ENCODE measurements at places on chromosomes 4 and X. TPM values are rescaled to one million over a fixed set of nuclear protein-coding genes. Genes with fewer than 3 reads are reported as not detected.

- no peak for DNase-seq
Observed at GRCh38 chr4:137394018-137394417, 138.3 kb downstream of the PCDH18 start.

GRCh38 chr4:7358100-7358735, 76.5 kb downstream of the PSAPL1 start:
- DNase-seq, result peak; percentile 78

DNA sequence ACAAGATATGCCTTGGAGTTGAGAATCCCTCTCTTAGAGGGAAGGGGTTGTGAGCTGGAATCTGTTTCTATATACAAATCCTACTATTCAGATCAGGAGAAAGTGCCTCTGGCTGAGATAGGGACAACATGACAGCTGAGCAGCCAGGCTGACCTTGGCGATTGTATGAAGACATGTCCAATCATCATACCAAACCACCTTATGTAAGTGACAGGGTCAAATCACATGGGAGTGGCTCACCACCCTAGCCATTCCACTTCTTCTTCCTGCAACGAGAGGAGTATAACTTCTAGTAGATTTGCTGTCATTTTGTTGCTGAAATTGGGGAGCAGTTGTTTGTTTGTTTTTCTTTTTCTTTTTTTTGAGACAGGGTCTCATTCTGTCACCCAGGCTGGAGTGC, 48.3 kb upstream of the TMEM150C start:
- DNase-seq, result no peak

TEC gene
- 0.33 TPM for total RNA-seq

DNA sequence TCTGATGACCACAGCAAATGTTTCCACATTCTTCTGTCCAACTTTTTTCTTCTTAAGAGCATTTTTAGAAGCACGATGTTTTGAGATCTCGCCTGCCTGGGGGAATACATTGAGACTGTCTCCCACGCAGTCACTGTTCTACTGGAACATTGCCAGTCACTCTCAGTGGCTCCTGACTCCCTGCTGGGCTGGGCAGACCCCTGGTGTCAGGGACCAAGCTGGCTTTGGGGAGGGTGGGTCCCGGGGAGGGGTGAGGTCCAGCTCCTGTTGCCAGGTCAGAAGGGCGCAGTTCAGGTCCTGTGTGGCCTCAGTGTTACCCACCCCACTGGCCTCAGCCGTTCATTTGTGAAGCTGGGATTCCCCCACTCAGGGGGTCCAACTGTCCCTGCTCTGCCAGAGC, 18.9 kb upstream of the ABLIM2 start:
- no peak for DNase-seq

DNA sequence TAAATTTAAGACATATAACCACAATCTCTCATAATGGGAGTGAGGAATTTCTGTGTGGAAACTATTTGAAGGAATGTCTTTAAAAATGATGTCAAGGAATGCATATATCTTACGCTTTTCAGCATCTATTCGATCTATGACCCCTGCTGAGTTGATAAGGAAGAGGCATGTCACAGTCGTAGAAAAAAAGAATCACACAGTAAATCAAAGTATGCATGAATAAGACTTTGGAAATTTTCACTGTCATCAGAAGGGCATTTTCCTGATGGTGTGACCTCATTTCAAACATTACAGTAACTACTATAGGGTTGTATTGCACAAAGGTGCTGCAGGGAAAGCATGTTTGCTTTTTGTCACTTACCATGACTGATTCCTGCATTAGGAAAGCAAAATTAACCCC, 41.5 kb downstream of the REELD1 start:
- no peak for DNase-seq

GRCh38 chrX:131595120-131595519, 51.2 kb downstream of the OR13H1 start:
- no peak for DNase-seq

DNA sequence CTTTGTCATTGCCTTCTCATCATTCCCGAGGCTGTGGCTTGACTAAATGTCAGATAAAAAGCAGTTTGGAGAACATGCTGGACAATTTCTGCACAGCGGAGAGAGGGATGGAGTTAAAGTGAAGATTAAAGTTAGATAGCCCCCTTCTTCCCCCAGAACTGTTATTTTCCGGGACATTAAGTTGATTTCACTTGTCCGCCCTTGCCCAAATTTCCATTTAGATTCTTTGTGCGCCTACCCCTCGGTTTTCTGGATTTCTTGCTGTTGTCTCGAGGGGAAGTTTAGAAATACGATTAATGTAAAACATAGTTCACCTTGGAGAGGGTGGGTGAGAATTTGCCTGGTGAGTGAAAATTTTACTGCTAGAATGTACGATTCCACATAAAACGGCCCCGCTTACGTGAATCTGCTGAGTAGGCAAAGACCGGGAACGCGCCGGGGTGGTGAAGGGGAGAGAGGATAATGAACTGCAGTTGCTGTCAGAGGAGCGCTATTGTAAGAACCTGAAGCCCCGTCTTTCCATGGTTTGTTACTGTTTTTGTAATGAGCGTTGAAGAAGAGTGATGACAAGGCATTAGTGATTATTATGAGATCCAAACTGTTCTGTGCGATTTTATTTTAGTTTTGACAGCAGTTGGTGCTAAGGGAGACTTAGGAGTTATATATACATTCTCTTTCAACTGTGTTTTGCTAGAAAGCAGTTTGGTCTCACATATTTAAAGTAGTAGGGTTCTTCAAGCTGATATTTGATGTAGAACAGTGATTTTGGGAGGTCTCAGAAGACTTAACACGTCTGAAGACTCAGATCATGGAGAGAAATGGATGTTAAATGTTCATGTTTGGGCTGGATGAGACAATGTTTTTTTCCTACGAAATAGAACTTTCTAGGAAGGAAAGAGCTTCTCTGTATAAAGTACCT, 73.0 kb downstream of the AFF1 start:
- peak; percentile 47 for DNase-seq

GRCh38 chrX:11406109-11406765, 113.0 kb downstream of the AMELX start:
- peak; percentile 10 for DNase-seq

GRCh38 chr4:124713185-124713592, 657 bp upstream of the ANKRD50 start:
- DNase-seq, result peak; percentile 54

MSANTD1 gene
- total RNA-seq, result 0.68 TPM

- DNase-seq, result no peak
Observed at GRCh38 chr4:137389911-137390520, 142.3 kb downstream of the PCDH18 start.

RHOXF1 gene
- not detected for total RNA-seq

GRCh38 chrX:43718081-43718480, 62.0 kb downstream of the MAOA start:
- DNase-seq, result no peak

DMRTC1 gene
- total RNA-seq, result not detected

PITX2 gene
- total RNA-seq, result 0.33 TPM

DNA sequence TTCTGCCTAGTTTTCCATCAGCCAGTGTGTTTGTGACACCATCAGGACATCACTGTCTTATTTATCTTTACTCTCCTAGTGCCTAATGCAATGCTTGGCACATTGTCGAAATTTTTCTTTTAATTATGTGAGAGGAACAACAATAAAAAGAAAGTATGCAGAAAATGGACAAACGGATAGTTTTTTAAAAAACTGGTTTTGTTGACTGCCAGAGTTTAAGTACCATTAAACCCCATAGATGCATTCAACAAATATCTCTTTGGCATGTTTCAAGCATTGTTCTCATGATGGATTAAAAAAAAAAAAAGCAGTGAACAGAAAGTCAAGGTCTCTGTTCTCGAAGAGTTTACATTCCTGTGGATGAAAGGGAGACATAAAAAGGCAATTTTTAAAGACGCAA, 398.4 kb downstream of the PPP3CA start:
- no peak for DNase-seq

DNA sequence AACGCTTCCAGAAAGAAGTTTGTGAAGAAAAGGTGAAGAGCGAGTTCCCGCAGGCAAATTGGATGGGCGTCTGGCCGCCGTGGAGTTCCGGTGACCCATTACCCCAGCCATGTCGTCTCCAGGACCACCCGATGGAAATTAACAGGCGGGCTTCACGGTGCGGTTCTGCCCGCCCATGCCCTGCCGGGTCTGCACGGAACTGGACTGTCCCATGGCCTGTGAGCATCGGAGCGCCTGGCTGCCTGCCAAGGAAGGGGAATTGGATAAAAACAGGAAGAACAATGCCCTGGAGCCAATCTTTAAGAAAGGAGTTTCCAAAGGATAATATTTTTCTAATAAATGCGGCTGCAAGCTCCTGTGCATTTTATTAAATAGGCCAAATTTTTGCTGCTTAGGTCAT, 319.8 kb upstream of the SLC7A11 start:
- no peak for DNase-seq

MTCP1 gene
- 28.0 TPM for total RNA-seq

- DNase-seq, result peak; percentile 19
Observed at GRCh38 chr4:41661442-41662076, 87.0 kb downstream of the PHOX2B start.

DNA sequence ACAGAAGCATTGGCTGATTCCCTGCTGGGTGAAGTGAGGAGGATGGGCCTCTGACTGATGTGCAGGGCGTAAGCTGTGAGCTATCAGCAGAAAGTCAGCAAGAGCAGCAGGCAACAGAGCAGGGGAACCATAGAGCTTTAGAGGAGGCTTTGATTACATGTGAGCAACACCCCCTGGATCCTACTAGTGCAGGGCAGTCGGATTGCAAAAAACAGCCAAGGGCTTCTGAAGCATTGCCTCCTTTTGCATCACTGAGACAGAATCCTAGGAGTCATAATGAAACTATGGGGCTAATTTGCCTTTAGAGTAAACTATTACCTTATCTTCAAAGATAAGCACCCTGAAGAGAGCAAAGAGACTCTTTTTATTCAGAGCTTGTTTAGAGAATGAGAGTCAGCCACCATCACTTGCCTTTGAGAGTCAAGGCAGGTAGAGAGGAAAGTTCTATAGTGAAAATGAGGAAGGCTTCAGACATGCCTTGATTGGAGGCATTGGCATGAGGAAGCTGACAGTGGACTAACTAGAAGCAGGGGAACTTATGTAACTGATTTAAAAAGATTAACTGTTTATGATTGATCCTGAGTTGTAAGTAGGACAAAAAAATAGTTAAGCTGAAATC, 420.3 kb downstream of the PDHA2 start:
- no peak for DNase-seq

- no peak for DNase-seq
Observed at GRCh38 chr4:75644095-75644494, 13.8 kb upstream of the CDKL2 start.

- peak; percentile 26 for DNase-seq
Observed at GRCh38 chr4:71992571-71993312, 39.1 kb upstream of the NPFFR2 start.

RBMXL3 gene
- total RNA-seq, result not detected

DNA sequence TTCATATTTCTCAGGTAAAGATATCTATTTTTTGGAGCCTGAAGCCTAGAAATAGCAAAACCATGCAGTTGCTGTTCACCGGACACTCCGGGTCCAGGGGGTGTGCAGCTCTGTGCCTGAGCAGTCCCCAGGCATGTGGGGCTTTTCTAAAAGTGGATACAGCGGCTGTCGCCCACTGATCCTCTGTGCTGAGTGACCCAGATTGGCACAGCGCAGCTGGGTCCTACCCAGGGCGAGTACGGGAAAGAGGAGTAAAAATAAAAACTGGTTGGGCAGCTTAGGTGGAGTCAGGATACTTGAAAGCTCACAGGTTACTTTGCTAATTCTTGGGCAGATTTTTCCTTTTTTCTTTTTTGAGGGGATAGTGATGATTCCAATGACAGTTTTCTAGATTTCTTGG, 118.8 kb downstream of the UCHL1 start:
- no peak for DNase-seq

HPGD gene
- not detected for total RNA-seq

GRCh38 chr4:183755596-183755995, 96.5 kb downstream of the TRAPPC11 start:
- no peak for DNase-seq

DNA sequence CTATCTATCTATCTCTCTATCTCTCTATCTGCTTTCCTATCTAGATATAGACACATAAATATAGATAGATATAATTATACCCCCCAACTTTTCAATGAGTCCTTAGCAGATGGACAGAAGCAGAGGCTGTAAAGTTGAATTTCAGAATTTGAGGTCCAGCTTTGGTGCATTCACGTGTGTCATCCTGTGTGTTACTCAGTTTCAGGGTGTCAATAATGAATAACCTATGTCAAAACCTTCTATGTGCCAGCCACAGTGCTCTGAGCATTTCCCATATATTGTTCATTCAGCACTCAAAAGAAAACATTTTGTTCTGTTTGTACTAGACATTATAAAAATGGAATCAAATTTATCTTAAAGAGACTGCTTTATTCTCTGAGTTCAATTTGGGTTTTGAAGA, 310.0 kb downstream of the ARHGAP24 start:
- no peak for DNase-seq

DNA sequence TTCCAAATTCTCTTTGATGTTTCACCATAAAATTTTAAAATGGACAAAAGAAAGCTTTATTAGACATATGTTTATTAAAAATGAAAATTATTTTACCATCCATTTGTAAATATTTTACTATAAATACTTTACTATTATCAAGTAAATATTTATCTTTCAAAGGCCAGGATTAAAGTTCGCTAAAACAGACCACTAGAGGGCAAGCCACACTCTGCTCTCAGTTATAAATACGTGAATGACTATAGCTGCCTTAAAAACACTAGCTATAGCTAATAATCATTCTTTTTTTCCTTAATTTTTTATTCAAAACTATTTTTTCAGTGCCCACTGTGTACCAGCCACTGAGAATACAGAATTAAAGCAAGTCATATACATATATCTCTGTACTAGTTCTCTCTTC, 38.6 kb downstream of the UNC5C start:
- DNase-seq, result peak; percentile 22

GRCh38 chr4:4643306-4643705, 101.5 kb upstream of the STX18 start:
- no peak for DNase-seq

HMGN5 gene
- total RNA-seq, result 1.2 TPM

DNA sequence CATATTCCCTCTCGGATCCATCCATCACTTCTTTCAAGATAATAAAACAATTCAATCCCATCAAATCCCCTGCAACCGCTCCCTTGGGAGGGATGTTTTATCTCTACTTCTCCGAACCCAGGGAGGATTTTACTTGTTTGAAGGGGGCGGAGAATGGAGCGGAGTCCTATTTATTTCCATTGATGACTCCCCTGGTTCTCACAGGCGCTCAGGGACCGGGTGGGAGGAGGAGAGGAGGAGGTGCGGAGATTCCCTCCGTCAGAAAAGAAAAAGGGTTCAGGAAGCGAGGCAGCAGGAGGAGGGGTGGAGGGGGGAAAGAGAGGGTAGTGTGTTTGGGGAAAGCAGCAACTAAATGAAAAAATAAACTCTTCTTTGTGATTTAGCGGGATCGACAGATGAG, 2.1 kb downstream of the NDNF start:
- DNase-seq, result no peak

All from mammary epithelial cell (primary cell).